H7 (cell line): ENCODE measurements at places on chromosomes 5 and 9. TPM values are rescaled to one million over a fixed set of nuclear protein-coding genes. Genes with fewer than 3 reads are reported as not detected.

GRCh38 chr9:30193421-30193820 lies 2191.0 kb upstream of the ACO1 start:
- DNase-seq: no peak

- DNase-seq: no peak
Measured at GRCh38 chr5:252546-252945, 18.9 kb upstream of the PDCD6 start.

GRCh38 chr5:177225798-177226197 lies 77.7 kb downstream of the RAB24 start:
- DNase-seq: no peak

GRCh38 chr5:60727033-60727679 lies 27.2 kb upstream of the DEPDC1B start:
- no peak for DNase-seq

Gene IL3
- total RNA-seq: not detected in 2 replicates

Gene BAAT
- total RNA-seq: 0.10 TPM in 1 of 2 replicates, not detected in the other

Gene APBA1
- 0.52 and 0.81 TPM in 2 replicates for total RNA-seq
